ENCODE measurements at places on chromosomes 6 and 20. TPM values are rescaled to one million over a fixed set of nuclear protein-coding genes. Genes with fewer than 3 reads are reported as not detected.

GRCh38 chr6:143698759-143699429 lies 21.1 kb downstream of the PHACTR2 start:
- DNase-seq, result no peak

- DNase-seq, result no peak
These were observed 27.4 kb downstream of the MRS2 start for GRCh38 chr6:24430086-24430485.

GRCh38 chr6:107625264-107625663 lies 135.3 kb downstream of the SOBP start:
- DNase-seq, result no peak

DNA sequence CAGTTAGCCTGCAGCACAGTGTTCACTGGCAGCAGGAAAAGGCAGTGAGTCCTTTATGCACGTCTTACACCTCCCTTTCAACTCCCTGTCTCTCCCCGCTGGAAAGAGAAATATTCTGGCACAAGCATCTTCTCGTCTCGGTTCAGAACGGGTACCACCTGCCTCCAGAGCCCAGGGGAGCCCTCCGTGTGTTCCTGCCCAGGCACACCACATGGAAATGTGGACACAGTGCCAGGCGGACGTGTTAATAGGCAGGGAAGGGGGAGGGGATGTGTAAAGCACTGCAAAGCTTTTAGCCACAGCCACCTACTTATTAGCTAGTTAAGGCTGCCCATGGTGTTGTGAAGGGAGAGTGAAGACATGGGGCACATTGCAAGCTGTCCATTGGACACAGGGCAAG lies 219.7 kb downstream of the FARS2 start:
- DNase-seq, result no peak

GRCh38 chr6:118744261-118744941 lies 93.0 kb upstream of the CEP85L start:
- no peak for DNase-seq

GRCh38 chr6:170101281-170102035 lies 189.4 kb downstream of the DLL1 start:
- DNase-seq, result no peak

DNA sequence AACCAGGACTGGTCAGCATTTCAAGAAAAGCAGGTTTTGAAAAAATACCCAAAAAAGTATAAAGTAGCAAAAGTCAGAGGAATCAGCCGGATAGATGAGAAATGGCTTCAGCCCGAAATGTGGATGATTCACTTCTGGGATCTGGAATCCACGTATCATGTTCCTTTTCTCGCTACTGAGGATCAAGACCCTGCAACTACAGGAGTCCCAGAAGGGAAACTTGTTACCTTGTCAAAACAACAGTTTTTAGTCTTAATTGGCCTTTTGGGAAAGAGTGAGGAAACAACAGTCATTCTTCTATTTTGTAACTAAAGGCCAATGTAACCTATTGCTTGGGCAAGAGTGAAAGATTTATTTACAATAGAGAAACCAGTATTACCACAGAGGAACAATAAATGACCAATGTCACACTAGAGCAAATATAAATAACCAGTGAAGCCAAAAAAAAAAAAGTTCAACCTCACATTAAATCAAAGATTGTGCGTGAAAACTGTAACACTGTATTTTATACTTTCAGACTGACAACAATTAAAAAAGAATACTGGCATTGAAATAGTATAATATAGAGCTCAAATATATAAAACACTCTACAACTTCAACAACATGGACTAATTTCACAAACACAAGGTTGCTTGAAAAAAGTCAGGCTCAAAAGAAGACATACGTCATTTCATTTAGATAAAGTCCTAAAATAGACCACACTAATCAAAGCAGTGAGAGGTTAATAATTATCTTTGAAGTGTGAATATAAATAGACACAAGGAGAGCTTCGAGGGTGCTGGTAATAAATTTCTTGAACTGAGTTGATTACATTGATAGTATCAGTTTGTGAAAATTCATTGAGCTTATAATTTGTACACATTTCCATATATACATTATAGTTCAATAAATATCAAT lies 116.2 kb downstream of the GFRAL start:
- DNase-seq, result no peak

DNA sequence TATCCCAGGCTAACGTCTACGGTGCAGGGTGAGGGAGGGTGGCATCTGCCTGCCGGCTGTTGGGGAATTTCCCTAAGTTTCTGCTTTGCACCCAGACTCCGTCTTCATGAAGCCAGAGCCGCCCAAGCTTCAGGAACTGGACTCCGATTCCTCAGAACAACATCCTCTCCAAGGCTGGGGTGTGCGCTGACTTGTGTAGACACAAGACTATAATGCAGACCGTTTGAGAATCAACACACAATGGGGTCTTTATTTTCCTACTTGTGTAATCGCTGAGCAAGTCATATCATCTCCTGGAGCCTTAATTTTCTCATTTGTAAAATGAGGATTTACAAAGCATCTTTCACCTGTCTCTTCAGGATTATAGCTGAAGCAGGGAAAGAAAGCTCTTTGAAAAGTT lies 160.5 kb upstream of the AGPAT4 start:
- DNase-seq, result no peak

DNA sequence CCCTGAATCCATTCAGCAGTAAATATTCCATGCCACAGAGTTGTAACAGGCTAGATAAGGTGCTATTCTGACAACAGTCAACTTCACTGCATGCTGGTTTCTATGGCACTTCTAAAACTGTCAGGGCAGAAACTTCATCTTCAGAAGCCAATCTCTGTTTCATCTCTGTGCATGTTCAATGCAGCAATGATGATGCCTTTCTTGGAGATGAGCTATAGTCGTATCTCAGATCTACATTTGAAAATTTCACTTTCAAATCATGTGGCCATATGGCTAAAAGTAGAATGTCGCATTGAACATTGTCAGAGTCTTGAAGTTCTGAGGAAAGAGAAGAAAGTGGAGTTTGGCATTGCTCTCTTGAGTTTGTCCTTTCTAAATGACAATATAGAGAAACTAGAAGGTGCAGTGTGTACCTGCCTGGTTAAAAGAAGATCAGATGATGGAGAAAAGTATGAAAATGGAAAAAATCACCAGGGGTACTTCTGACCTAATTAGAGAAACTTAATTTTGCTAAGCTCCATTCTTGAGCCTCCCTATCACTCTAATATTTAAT lies 49.0 kb upstream of the VSTM2L start:
- no peak for DNase-seq

DNA sequence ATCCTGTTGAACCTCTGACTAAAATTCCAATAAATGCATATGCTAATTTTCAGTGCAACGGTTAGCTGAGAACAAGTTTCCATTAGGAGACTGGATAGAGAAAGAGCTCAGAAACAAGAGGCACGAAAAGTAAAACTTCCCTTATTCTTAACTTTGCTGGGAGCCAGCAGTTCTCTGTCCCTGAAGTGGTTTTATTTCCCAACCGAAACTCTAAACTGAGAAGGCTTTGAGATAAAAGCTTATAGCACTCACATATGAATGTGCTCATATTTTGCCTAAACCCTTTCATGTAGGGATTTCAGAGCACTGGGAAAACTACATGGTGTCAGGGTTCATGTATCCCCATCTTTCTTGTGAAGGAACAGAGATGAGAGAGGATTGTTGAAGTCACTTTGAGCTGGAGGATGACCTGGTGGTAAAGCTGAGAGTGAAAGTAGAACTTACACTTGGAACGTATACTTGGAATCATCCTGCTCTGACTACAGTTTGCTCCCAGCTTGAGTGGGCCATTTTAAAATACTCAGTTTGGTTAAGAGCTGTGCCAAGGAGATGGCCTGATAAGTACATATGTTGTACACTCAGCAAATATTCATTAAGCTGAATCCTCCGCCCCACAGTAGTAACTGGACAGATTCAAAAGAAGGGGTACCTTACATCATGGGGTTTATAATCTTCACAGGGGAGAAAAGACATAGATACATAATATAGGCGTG lies 324.2 kb upstream of the CNR1 start:
- DNase-seq, result no peak

- DNase-seq, result no peak
These were observed 100.8 kb upstream of the CITED2 start for GRCh38 chr6:139475241-139475640.

Gene UST
- total RNA-seq, result 0.89 TPM

DNA sequence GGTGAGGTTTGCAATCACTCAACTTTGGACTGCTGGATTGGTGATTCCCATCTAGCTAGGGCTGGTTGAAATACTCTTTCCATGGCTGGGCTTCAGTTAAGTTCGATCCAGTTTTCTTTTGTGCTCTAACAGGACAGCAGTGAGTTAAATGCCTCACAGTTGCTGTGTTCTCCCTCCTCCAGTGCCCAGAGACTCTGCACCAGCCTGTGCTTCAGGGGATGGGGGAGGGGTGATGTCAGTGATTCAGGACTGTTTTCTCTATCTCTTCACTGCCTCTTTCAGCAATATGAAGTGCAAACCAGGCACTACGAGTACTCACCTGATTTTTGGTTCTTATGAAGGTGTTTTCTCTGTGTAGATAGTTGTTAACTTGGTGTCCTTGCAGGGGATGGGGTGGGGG lies 88.2 kb upstream of the FAM83B start:
- no peak for DNase-seq

DNA sequence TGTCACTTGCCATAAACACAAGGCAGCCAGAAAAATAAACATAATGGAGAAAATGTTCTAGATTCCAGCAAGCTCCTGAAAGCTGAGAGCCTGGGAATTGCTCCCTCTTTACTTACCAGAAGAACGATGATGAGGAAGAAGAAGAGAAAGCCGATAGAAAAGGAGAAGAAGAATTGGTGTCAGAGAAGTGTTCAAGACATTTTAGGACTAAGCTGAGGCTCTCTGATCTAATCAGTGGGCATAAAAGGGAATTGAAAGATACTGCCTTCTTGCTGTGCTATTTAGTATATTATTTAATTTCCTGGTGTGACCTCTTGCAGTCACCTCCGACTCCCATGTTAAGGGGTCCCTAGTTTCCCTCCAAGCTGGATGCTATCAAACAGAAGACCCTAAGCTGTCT lies 316.6 kb upstream of the JARID2 start:
- no peak for DNase-seq

Gene LYRM4
- 44.3 TPM for total RNA-seq

DNA sequence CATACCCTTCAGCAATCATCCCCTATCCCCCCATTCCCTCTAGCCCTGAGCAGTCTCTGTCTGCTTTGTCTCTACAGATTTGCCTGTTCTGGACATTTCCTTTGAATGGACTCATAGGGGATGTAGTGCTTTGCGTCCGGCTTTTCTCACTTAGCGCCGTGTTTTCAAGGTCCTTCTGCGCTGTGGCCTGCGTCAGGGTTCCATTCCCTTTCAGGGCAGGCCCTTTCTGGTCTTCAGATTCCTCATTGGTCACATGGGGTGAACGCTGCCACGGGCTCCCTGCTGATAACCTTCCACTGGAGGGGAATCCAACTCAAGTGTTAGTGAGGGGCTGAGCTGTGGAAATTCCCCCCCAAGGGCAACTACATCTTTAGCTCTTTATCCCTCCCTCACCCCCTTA lies 36.4 kb upstream of the APCDD1L start:
- DNase-seq, result no peak

- no peak for DNase-seq
These were observed 6.4 kb upstream of the ABHD16B start for GRCh38 chr20:63854766-63855362.

GRCh38 chr6:129342243-129342642 lies 367.7 kb downstream of the ARHGAP18 start:
- no peak for DNase-seq

DNA sequence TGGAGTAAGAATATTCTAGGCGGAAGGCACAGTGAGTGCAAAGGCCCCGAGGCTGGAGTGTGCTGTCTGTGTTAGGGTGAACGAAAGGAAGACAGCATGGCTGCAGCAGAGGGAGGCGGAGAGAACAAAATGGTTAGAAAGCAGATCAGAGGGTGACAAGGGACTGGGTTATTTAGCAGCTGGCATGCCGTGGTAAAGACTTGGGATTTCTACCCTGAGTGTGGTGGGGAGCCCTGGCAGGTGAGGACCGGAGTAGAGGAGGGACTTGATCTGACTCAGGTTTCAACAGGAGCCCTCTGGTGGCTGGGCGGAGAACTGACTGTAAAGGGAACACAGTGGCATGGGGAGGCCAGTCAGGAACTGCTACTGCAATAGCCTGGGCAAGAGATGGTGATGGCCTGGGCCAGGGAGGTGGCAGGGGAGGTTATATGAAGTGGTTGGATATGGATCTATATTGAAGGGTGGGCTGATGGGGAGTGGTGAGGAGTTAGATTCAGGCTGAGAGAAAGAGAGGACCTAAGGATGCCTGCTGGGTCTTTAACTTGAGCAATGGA lies 38.0 kb downstream of the PIM1 start:
- DNase-seq, result peak; percentile 87

Gene NOTCH4
- total RNA-seq, result 0.88 TPM

Gene SLC13A3
- total RNA-seq, result not detected

DNA sequence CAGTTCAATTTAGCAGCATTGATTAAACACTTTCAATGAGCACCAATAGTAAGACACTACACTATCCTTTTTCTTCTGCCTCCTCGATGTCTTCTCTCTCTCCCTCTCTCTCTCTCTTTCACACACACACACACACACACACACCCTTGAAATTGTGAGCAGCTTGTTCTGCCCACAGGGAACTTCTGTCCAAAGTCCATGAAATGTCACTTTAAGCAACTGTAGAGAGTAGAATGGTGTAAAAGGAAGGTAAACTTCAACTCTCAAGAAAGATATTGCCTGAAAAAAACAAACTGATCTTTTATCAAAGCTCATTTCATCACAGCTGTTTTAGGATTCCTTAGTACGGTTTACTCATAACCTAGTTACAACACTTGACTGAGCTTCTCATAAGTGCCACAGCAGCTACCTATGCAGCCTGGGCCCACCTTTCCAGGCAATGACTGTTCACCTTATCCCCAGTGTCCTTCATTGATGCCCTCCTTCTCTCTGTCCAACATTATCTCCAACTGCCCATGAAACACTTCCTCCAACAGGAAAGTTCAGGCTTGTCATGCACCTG lies 107.0 kb downstream of the TNFRSF21 start:
- no peak for DNase-seq

- DNase-seq, result no peak
These were observed 64.5 kb downstream of the JAG1 start for GRCh38 chr20:10609276-10609675.

GRCh38 chr6:75620381-75621304 lies 19.0 kb downstream of the SENP6 start:
- no peak for DNase-seq

DNA sequence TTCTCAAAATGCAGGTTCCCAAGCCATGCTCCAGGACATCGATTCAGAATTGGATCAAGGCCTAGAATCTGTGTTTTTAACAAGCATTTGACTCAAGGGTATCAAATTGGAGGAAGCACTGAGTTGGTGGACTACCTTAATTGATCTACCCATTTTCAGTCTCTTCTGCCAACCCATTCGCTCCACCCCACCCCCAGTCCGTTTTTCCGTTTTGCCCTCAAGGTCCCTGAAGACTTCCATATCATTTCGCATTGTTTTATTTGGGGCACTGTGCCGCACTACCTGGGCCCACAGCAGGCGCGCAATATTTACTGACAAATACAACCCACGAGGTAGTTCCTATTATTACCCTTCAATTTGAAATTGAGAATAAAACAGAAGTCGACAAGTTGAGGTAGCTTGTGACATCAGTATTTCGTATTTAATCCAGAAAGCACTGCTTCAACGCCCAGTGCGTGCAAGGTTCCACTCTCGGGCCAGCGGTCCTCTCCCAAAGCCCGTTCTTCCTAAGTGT lies 557 bp upstream of the DHX35 start:
- DNase-seq, result peak; percentile 17

Gene NKX2-4
- total RNA-seq, result not detected

Gene PROCR
- total RNA-seq, result 4.4 TPM
